ENCODE measurements at places on chromosomes 2 and 18. TPM values are rescaled to one million over a fixed set of nuclear protein-coding genes. Genes with fewer than 3 reads are reported as not detected.
A peak's percentile ranks its signal among the peaks of the same experiment; 100 is the strongest.

- H3K27me3 ChIP-seq: no peaks in the 10 kb centered on the region
- DNase-seq: no peak
- H3K27ac ChIP-seq: no peak overlapping the region
- H3K4me1 ChIP-seq: peaks cover 6% of the 10 kb centered on the region
Observed at GRCh38 chr2:186201371-186201770, 284.7 kb upstream of the ZC3H15 start.

GRCh38 chr2:88628571-88628939 lies 1.3 kb upstream of the EIF2AK3 start:
- H3K4me1 ChIP-seq: peaks cover 36% of the 10 kb centered on the region
- peak overlapping the region; percentile 72 for H3K4me3 ChIP-seq
- H3K27ac ChIP-seq: peak overlapping the region; percentile 92
- no peak for DNase-seq
- no peaks in the 10 kb centered on the region for H3K27me3 ChIP-seq
- H3K36me3 ChIP-seq: no peaks in the 10 kb centered on the region

DNA sequence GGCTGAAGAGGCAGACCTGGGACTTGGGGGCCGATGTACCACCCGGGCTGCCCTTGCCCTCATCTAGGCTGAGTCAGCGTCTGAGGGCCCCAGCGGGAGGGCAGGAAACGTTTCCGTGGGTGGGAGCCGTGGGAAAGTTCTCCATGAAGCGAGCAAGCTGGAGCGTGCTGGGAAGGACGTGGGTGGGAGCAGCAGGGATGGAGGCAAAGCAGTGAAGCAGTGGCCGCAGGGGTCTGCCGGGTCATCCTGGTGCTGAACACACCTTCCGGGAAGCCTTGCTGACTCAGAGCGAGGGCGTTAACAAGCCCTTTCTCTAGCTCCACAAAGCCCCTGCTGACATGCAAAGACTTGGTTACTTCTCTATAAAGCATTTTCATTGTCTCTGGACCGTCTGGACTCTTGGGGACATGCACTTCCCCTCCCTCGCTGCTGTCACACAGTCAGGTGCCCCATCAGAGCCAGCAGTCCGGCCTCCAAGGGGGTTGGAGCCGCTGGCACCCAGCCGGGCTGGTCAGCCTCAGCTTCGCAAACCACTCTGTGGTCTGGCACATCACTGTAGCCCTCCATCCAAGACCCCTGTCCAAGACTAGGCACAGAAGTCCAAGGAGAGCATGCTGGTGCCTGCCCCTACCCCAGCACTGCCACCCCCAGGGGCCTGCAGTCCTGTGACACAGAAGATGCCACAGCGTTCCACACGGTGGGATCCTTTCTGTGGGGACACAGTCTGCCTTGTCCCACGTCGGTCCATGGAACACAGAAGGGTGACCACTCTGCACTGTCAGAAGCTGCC lies 115.1 kb upstream of the GPC1 start:
- no peak overlapping the region for H3K27ac ChIP-seq
- no peak overlapping the region for H3K4me3 ChIP-seq
- DNase-seq: no peak
- H3K4me1 ChIP-seq: no peaks in the 10 kb centered on the region

Gene KIF1A
- total RNA-seq: not detected

- no peak overlapping the region for H3K27ac ChIP-seq
- DNase-seq: no peak
- H3K4me1 ChIP-seq: no peaks in the 10 kb centered on the region
- no peak overlapping the region for H3K4me3 ChIP-seq
- no peaks in the 10 kb centered on the region for H3K27me3 ChIP-seq
- H3K36me3 ChIP-seq: no peaks in the 10 kb centered on the region
Observed at GRCh38 chr18:45522371-45522770, 92.9 kb upstream of the SLC14A2 start.

GRCh38 chr2:7023542-7023941 lies 106.3 kb downstream of the RNF144A start:
- no peak overlapping the region for H3K27ac ChIP-seq
- peaks cover 8% of the 10 kb centered on the region for H3K36me3 ChIP-seq
- no peaks in the 10 kb centered on the region for H3K27me3 ChIP-seq
- no peak overlapping the region for H3K4me3 ChIP-seq
- no peak for DNase-seq
- H3K4me1 ChIP-seq: peaks cover 2% of the 10 kb centered on the region

Gene CNDP1
- not detected for total RNA-seq

Gene GAL3ST2
- total RNA-seq: 0.72 TPM

- no peaks in the 10 kb centered on the region for H3K4me1 ChIP-seq
- no peak overlapping the region for H3K27ac ChIP-seq
- H3K4me3 ChIP-seq: no peak overlapping the region
- no peaks in the 10 kb centered on the region for H3K36me3 ChIP-seq
Observed at GRCh38 chr2:199490049-199490448, 32.3 kb upstream of the SATB2 start.

Gene UPP2
- total RNA-seq: not detected

Gene SPDYA
- total RNA-seq: 0.75 TPM

Gene GPR148
- not detected for total RNA-seq

Gene OTOF
- total RNA-seq: 0.04 TPM

GRCh38 chr2:145841973-145842372 lies 1322.1 kb upstream of the ZEB2 start:
- H3K36me3 ChIP-seq: no peaks in the 10 kb centered on the region
- H3K27ac ChIP-seq: no peak overlapping the region
- DNase-seq: no peak

DNA sequence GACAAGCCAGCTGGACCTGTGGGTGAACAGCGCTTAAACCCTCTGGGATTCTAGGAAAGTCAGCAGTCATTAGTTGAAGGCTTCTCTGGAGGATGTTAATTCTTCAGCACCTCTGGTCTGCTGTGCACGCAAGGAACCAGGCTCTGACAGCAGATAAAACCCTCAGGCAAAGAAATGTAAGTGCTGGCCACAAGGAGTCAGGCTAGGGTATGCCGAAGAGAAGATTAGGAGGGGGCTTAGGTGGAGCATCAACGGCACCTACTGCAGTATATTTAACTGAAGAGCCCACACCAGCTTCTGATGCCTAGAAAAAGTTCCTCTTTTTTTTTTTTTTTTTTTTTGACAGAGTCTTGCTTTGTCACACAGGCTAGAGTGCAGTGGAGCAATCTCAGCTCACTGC lies 304.2 kb upstream of the MC4R start:
- no peak for DNase-seq
- no peak overlapping the region for H3K27ac ChIP-seq
- H3K4me3 ChIP-seq: no peak overlapping the region
- H3K36me3 ChIP-seq: no peaks in the 10 kb centered on the region

- no peak overlapping the region for H3K4me3 ChIP-seq
- H3K27ac ChIP-seq: no peak overlapping the region
- no peaks in the 10 kb centered on the region for H3K4me1 ChIP-seq
- no peaks in the 10 kb centered on the region for H3K36me3 ChIP-seq
Observed at GRCh38 chr2:149816756-149817551, 229.4 kb upstream of the MMADHC start.

GRCh38 chr2:172299741-172300140 lies 127.6 kb upstream of the ITGA6 start:
- H3K27ac ChIP-seq: no peak overlapping the region
- no peaks in the 10 kb centered on the region for H3K36me3 ChIP-seq
- H3K4me1 ChIP-seq: no peaks in the 10 kb centered on the region
- no peak overlapping the region for H3K4me3 ChIP-seq
- no peaks in the 10 kb centered on the region for H3K27me3 ChIP-seq

- H3K4me1 ChIP-seq: no peaks in the 10 kb centered on the region
- no peak overlapping the region for H3K27ac ChIP-seq
- no peak for DNase-seq
- H3K4me3 ChIP-seq: no peak overlapping the region
- no peaks in the 10 kb centered on the region for H3K36me3 ChIP-seq
Observed at GRCh38 chr2:65818873-65819451, 386.6 kb upstream of the SPRED2 start.

DNA sequence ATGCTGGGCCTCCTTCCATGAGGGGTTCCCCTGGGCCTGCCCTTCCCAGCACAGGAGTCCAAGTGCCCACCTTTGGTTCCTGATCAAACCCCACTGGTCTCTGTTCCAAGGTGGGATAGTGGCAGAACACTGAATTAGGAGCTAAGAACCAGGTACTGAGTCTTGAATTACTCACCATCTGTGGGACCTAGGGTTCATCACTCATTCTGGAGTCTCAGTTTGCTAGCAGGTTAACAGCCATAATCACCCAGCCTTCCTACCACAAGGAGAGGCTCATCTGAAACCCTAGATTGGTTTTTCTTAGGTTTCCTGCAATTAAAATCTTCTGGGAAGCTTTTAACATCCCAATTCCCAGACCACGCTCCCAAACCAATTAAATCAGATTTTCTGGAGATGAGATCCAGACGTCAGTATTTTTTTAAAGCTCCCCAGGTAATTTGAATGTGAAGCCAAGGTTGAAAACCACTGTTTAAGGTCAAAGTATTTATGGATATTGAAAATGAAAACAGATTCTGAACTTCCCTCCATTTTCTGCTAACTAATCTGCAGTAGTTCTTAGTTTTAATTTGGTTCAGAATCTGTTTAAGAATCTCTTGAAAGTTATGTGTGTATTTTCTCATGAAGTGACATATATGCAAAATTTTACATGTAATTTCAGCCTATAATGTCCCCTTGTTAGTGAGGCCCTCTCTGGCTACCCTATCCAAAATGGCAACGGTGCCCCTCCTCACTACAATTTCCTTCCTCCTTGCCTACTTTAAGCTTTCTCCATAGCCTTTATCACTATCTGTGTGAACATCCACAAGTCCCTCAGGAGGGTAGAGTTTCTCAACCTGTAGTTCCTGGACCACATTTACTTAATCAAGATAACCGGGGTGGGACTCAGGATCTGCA lies 166.5 kb upstream of the CXCR4 start:
- H3K36me3 ChIP-seq: no peaks in the 10 kb centered on the region
- H3K4me1 ChIP-seq: no peaks in the 10 kb centered on the region
- no peak overlapping the region for H3K27ac ChIP-seq
- H3K27me3 ChIP-seq: peaks cover 19% of the 10 kb centered on the region
- DNase-seq: no peak

Gene PROKR1
- total RNA-seq: not detected

GRCh38 chr2:215880970-215881369 lies 132.4 kb downstream of the MREG start:
- H3K27ac ChIP-seq: no peak overlapping the region
- no peaks in the 10 kb centered on the region for H3K36me3 ChIP-seq
- no peak for DNase-seq

Measured in HepG2 (cell line).